Caudate nucleus (tissue), 63 donors: ENCODE measurements at places on chromosomes 11 and 22.

GRCh38 chr11:33881651-33882503 lies 10.0 kb downstream of the LMO2 start:
- DNase-seq = no peak

GRCh38 chr11:119847853-119848252 lies 118.9 kb upstream of the NECTIN1 start:
- DNase-seq = no peak

DNA sequence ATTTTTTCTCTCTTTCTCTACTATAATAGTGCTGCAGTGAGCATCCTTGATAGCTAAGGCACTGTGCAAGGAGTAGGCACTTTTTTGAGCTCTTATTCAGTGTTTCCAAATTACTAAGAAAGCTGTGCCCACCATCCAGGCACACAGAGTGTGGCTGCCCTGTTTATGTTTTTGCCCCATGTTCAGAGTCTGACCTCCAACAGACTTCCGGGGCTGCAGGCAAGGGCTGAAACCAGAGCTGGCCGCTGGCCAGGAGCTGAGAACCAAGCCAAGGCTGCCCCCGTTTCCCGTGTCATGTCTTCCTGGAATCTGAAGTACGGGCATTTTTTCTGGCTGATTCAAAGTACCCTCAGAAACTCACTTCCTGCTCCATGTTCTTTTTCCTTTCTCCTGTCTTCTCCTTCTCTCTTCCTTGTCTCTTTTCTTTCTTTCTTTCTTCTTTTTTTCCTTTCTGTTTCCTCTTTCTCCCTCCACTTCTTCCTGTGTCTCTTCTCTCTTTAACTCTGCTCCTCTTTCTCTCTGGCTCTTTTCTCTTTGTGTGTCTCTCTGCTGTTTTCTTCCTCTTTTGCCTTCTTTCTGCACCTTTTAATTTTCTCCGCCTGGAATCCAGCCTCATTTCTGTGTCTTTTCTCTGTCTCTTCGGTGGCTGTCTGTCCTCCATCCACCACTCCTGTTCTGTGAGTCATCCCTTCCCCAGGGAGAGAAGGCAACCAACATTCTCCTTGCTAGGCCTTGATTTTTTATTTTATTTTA lies 17.0 kb upstream of the KCTD14 start:
- DNase-seq = peak; percentile 42

- no peak for DNase-seq
Measured at GRCh38 chr11:119088406-119088805, 3.7 kb downstream of the HMBS start.

- DNase-seq = no peak
Measured at GRCh38 chr11:102345904-102346303, 1.1 kb upstream of the BIRC2 start.

DNA sequence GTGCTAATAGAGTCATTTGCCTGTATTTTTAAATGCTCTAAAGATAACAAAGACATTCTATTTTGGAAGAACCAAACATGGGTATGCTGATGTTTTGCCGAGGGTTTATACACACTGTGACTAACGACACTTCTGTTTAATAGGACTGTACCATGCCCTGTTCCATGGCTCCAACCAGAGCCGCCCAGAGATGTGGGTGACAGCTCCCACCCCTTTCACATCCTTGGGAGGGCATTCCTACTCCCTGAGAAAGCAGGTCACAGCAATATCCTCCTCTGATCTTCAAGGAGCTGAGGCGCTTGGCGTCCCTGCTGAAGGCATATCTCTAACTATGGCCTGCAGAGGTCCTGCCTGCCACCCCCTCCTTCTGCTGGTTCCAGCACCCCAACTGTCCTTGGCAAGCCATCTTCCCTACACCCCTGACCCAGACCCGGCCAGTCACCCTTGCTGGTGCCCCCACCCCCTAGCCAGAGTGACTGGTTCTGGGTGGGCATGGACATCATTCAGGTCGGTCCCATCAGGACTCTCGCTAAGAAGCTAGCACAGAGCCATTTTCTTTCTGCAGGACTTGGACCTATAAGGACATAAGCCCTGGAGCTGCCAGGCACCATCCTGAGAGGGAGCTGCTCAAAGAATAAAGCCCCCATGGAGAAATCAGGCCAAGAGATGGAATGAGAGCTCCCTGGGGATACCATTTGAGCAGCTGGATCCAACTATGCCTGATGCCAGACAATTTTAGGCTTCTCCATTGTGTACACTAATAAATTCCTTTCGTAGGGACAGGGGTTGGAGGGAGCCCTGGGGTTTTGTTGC lies 381.3 kb downstream of the CTTN start:
- DNase-seq = no peak

DNA sequence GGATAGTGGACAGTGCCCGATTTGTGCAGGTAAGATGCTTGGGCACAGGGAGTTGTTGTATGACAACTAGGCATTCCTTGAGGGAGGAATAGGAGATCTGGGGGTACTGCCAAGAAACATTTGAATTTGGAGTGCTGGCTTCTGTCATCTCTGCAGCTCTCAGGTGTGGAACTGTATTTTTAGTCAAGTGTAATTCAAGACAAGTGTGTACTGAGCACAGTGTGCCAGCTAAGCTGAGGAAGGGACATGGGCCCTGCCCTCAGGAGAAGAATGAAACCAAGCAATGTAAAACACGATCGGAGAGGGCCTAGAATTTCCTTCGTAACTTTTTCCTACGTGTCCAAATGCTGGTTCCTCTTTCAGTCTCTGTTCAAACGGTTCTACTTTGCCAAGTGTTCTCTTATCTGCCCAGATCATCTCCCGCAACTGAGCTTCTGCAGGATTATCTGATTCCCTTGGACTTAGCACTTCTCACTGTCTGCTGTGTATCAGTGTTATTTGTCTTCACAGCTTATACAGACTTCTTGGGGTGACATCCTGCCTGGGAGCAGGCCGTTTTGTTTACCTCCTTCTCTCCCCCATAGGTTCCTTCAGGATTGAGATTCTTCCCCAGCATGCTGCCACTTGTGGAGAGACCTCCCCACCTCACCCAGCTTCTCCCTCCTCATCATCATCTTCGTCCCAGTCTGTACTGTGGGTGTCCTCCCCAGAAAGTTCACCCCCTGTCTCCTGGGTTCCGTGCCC lies 27.6 kb downstream of the ART5 start:
- DNase-seq = no peak

DNA sequence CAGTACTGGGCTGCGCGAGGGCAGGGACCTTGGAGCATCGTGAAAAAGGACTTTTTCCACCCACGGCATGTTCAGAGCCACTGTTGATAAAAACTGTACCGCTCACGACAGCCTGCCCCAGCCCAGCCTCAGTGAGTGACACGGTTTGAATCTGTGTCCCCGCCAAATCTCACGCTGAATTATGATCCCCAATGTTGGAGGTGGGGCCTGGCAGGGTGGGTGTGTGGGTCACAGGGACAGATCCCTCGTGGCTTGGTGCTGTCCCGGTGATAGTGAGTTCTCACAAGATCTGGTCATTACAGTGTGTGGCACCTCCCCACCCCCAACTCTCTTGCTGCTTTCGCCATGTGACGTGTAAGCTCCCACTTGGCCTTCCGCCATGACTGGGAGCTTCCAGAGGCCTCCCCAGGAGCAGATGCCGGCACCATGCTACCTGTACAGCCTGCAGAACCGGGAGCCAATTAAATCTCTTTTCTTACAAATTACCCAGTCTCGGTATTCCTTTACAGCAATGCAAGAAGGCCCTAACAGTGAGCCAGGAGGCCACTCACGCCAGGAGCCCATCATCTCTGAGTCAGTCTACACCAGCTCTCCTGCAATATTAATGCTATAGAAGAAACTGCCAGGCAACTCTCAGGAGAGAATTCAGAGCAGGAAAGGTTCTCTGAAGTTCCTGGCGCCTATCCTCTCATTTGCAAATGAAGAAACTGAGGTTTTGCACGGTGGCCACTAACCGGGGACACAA lies 1.3 kb downstream of the TOLLIP start:
- no peak for DNase-seq

DNA sequence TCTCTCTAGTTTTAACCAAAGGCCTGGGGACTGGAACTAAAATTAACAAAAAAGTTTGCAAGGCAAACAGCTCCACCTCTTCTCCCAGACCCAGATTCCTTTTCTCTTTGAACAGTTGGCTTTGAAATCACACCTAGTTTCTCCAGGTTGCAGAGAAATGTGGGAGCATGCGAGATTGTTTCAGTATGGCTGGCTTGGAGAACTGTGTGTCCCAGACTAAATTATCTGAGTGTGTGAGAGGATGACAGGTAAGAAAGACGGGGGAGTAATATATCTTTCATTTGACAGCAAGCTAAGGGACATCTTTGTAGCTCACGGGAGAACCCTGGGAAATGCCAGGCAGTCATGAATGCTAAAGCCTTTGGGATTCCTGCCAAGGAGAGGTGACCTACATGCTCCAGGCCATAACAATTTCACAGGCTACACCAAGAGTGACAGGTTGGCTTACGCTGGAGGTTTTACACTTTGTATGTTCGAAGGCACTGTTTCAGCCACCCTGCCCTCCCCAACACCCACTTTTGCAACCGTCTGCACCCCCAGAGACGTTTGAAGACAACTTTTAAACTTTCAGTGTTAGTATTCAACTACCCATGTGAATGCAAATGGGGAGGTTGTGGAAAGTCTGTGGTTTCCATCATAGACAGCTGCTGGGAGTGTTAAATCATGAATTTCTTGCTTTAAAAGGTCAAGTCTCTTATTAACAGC lies 109.3 kb upstream of the SNX19 start:
- DNase-seq = no peak

GRCh38 chr11:76524919-76525318 lies 80.1 kb downstream of the EMSY start:
- DNase-seq = no peak

DNA sequence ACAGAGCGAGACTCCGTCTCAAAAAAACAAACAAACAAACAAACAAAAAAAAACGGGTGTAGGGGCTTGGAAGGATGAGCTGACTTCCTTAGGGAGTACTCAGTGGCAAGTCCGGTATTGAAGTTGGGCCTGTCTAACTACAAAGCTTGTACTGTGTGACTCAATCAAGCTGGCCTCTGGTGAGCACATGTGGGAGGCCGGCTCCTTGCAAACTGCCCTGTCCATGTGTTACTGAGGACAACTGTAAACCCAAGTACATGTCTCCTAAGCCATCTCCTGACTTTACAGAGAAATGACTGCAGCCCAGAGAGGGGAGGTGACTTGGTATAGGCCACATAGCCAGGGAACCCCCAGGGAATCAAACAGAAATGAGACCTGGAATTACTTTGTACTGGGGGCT lies 11.6 kb downstream of the RIBC2 start:
- DNase-seq = no peak

GRCh38 chr11:17610085-17610894 lies 63.2 kb downstream of the OTOG start:
- DNase-seq = no peak

DNA sequence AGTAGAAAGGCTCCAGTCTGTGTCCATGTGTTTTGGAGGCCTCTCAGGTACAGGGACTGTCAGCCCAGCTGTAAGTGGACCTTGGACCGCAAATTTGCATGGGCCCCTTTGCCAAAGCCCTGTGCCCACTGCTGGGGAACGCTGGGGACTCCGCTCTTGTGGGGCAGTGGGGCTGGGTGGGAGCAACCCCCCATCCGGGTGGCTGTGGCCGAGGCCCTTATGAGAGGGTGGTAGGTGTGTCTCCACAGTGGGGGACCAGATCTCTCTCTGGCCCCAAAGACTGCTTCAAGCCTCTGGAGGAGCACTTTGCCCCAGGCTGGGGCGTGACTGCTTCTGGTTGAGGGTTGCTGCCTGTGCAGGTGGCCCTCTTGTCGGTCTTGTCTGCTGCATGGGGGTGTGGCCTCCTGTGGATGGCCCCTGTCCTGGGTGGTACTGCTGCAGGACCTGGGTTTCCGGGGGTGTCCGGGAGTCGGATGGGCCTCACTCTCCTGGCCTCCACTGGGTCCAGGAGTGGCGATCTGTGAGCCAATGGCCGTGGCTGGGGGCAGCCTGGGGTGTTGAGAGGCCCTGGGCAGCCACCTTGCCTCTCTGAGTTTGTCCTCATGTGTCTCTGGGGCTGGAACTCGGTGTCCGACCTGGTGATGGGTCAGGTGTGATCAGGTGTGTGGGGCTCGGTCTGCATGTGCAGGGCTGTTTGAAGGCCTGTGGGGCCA lies 15.9 kb downstream of the KCNQ1 start:
- DNase-seq = no peak

DNA sequence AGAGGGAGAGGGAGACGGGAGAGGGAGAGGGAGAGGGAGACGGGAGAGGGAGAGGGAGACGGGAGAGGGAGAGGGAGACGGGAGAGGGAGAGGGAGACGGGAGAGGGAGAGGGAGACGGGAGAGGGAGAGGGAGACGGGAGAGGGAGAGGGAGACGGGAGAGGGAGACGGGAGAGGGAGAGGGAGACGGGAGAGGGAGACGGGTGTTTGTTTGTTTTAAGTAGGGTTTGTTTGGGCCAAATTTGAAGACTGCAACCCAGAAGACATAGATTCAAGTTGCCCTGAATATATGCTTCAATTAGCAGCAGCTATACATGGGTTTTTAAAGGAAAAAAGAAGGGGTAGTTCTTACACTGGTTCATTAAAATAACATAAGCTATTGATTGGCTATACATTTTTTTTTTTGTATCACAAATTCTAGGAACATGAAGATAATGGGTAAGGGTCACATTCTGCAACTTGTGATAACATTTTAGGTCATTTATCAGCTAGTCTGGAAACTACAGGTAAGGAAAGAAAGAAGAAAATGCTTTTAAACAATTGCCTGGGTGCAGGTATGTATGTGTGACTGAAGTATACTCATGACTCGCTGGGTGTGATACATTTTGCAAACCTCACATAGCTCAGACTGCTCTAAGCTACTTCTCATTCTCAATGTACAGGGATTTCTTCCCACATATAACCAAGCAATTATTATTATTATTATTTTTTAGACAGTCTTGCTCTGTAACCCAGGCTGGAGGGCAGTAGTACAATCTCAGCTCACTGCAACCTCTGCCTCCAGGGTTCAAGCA lies 67.3 kb downstream of the MCHR1 start:
- DNase-seq = no peak

DNA sequence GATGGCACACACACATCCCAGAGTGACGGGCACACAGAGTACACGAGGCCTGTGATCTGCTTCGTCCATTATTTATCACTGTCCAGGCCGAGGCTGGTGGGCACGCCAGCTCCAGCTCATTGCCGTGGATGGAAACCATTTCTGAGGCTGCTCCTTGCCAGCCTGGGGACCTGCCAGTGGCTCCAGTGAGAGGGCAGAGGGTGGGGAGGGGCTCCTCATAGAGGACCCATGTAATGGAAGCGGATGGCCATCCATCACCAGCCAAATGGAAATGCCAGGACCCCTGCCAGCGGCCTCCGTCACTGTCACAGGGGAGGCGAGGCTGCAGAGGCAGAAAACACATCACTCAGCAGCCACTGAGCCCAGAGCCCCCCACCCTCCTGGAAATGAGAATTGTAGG lies 35.7 kb downstream of the TP53I11 start:
- no peak for DNase-seq

DNA sequence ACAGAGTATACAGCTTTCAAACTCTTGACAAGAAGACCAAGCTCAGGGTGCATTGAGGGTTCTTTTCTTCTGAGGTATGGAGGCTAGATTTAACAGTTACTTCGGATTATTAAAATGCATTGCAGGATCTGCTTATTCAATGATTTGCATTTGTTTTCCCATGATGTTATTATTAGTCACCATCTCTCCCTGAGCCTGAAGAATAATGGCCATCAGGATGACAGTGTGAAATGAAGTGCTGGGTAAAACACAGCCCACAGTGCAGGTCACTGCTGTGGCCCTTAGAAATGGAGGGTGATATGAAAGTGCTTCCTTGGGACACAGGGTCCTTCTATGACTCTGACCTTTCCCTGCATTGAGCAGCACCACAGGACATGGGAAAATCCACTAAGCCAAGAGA lies 40.0 kb downstream of the TECTA start:
- no peak for DNase-seq

GRCh38 chr11:47551086-47551485 lies 1.8 kb downstream of the CELF1 start:
- no peak for DNase-seq
